ENCODE measurements at places on chromosomes 7 and 10. TPM values are rescaled to one million over a fixed set of nuclear protein-coding genes. Genes with fewer than 3 reads are reported as not detected.

LMTK2 gene
- total RNA-seq = 17.1 TPM

- no peak for DNase-seq
Measured at GRCh38 chr7:145681646-145682045, 435.0 kb upstream of the CNTNAP2 start.

BBIP1 gene
- total RNA-seq = 41.1 TPM

EFCAB10 gene
- not detected for total RNA-seq

DNA sequence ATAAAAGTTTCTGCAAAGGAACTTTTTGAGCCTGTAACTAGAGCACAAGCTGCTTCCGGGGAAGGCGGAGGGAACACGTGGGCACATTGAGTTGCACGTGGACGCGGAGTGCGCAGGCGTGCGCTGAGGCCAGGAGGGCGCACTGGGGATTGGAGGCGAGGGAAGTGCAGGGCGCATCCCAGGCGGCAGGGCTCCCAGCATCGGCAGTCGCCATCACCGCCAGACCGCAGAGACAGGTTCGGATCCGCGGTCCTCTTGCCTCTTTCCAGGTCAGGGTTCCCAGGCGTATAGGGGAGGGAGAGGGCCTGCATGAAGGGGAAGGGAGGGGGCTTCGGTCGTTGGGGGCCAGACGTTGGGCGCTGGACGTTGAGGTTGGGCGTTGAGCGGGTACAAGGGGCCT, at the start of gene TDRD1:
Gene TDRD1 (plus strand): TSS at position 206 of the 400 bp plus-strand sequence. CDS start 8,479 bp downstream, outside the sequence.
- DNase-seq = no peak

DNA sequence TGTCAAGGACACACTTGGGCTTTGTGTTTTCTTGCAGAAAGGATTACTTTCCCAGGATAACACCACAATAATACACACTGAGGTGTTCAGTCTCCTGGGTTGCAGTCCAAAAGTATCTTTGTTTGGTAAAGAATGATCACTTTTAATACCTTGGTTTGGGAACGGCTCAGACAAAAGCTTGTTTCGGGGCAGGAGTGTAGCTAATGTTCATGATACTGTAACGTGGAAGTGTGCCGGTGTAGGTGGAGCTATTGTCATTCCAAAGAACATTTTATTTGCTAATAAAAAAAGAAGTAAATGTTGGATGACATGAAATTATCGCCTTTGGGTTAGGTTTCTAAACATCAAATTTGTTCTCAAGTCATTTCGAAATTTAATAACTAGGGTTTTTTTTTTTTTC, 1.2 kb downstream of the EIF4H start:
- DNase-seq = no peak

- no peak for DNase-seq
Measured at GRCh38 chr10:5546891-5547680, 22.3 kb downstream of the CALML3 start.

GRCh38 chr7:18590241-18590640, 94.7 kb downstream of the HDAC9 start:
- no peak for DNase-seq

SLC12A9 gene
- 24.7 TPM for total RNA-seq

GRCh38 chr7:25263337-25263736, 35.1 kb upstream of the NPVF start:
- no peak for DNase-seq

CDK14 gene
- total RNA-seq = 0.20 TPM

DNA sequence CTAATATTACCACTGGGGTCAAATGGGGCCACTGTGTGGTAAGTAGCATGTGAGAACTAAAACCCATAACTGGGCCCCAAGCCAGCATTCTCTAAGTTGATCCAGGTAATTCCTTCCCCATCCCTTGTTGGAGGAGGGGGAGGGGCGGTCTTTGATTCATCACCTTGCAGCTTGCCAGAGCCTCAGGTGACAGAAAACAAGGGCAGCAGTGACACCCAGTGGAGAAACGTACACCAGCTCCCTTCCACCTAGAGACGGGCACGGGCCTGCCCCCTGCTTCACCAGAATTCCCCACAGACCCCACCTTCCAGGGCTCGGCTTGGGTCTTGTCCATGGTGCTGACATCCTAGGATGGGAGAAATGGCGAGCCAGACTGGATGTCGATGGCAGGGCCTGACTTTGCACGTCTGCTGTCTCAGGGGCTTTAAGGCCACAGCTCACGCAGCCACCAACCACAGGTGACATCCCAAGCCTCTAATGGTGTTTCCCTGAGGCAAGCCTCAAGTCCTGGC, 102.0 kb downstream of the STRA8 start:
- DNase-seq = no peak

- peak; percentile 79 for DNase-seq
Measured at GRCh38 chr7:87219545-87220025, at the start of gene TMEM243. Gene TMEM243, minus strand, starts transcription at chr7:87219732. Its CDS starts 229 bp downstream, at chr7:87219503.

GRCh38 chr7:105577251-105577650, 4.0 kb downstream of the EFCAB10 start:
- no peak for DNase-seq

GRCh38 chr10:786633-787474, 97.4 kb upstream of the DIP2C start:
- DNase-seq = no peak

- no peak for DNase-seq
Measured at GRCh38 chr7:45696476-45696875, 122.3 kb downstream of the ADCY1 start.

TRPV5 gene
- total RNA-seq = not detected

DNA sequence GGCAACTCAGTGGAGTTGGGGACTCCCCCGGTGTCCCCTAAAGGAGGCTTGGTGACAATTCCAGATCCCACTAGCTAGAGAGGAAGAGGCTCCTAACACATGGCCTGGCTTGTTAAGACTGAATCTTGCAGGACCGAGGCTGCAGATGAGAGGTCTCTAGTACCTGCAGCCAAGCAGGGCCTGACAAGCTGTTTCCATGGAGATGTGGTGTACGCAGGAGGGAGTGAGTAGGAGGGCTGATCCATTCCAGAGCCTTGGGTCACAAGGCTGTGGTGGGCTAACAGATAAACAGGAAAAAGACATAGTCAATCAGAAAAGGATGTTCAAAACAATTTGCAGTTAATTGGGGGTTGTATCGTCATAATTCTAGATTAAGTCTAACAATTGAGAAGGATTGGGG, 77.3 kb upstream of the MKLN1 start:
- DNase-seq = no peak

- DNase-seq = peak; percentile 75
Measured at GRCh38 chr10:128062881-128063563, 63.2 kb downstream of the MKI67 start.

- DNase-seq = no peak
Measured at GRCh38 chr7:122951006-122951405, 44.5 kb downstream of the TAS2R16 start.

UBN2 gene
- total RNA-seq = 13.6 TPM

DNA sequence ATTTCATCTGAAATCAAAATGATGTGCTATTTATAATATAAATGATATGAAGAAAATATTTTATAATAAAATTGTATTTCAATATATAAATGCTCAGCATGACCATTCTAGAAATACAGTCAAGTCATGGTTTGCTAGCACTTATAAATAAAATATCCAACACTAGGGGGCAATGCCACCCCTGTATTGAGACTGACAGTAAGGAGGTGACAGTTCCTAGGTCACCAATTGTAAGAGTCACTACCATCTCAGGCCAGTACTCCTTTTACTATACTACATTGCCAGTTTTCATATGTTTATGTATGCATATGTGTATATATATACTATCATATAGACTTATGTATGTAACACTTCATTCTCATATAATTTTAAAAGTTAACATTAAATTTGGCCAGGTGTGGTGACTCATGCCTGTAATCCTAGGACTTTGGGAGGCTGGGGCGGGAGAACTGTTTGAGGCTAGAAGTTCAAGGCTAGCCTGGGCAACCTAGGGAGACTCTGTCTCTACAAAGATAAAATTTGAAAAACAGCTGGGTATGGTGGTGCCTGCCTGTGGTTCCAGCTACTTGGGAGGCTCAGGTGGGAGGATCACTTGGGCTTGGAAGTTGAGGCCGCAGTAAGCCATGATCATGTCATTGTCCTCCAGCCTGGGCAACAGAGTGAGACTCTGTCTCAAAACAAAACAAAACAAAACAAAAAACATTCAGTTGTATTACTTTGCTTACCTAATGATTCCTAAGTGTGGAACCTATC, 2.4 kb upstream of the CNOT4 start:
- DNase-seq = no peak

COL28A1 gene
- total RNA-seq = not detected

GRCh38 chr10:61965703-61966395, 64.3 kb downstream of the ARID5B start:
- no peak for DNase-seq

HGF gene
- not detected for total RNA-seq

- no peak for DNase-seq
Measured at GRCh38 chr7:135321556-135321955, 87.9 kb downstream of the STRA8 start.

AKR1D1 gene
- total RNA-seq = not detected

PURB gene
- total RNA-seq = 45.1 TPM

DNA sequence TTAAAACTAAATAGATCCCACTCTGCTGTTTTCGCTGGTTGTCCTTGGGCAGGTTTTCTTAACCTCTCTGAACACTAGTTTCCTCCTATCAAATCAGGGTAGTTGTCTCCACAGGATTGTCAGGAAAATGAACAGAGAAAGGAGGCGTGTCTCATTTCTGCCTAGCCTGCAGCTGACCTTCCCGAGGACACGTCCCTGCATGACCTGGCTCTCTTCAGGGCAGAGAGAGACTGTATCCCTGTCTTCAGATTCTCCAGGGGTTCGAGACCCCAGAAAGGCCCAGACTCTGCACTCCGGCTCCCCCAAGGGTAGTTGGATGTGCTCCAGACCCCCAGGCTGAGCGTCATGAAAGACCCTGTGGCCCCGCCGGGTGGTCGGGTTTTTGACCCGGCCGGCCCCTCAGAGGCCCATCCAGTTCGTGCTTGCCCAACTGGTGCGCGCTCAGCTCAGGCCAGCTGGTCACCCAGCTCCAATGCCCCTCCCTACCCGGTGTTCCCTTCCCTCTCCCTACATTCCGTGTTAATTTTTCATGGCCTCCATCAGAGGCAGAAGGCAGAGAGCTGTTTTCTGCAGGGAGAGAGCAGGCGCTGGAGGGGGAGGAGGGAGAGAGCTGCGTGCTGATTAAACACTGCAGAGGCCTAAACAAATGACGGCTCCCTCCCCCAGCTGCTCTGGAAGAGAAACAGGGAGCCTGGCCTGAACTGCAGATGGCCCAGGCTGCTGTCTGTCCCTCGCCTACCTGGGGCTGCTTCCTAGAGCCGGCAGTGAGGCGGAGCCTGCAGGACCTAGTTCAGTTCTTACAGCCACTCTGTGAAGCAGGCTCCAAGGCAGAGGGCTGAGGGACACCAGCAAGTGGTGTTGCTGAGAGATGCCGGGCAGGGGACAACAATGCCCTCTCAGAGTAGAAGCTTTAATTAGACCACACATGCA, 86.2 kb upstream of the PPIF start:
- DNase-seq = no peak

CRHR2 gene
- not detected for total RNA-seq

LBX1 gene
- not detected for total RNA-seq

ADAM22 gene
- 4.3 TPM for total RNA-seq

DNA sequence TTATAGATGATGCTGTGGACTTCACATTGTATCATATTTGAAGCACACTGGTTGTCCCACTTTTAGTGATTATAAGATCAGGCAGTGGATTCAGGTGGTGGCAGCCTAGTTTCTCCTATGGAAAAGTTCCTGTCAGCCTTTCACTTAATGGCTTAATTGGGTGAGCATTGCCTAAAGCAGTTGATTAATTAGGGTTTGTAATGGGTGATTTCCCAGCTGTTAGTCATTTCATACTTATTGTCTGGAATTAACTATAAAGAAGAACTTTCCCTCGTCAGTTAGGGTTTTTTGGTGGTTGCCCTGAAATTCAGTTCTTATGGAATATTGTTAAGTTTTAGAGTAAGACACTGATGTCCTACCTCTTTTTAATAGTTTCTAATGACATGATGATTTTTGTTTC, 78.8 kb downstream of the SLC25A40 start:
- DNase-seq = no peak

FZD1 gene
- total RNA-seq = 0.04 TPM

- no peak for DNase-seq
Measured at GRCh38 chr7:138726288-138726687, 25.1 kb upstream of the SVOPL start.

MKX gene
- 0.29 TPM for total RNA-seq

CYP3A5 gene
- total RNA-seq = not detected

SERPINE1 gene
- 0.31 TPM for total RNA-seq

DNA sequence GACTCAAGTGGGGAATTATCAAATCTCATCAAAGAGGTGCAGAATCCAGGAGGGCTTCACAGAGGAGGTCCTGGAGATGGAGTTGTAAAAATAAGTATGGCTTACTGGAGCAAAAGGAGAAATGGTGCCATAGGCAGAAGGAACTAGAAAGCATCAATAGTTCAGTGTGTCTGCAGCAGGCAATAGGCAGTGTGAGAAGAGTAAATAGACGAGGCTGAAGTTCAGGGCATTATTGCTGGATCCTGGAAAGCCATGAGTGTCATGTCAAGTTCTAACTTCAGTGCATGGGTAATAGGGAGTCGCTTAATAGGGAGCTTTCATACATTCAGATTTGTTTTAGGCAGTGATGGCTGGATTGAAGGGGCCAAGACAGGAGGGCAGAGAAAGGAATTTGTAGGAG, 39.3 kb downstream of the CYP26A1 start:
- no peak for DNase-seq

DNA sequence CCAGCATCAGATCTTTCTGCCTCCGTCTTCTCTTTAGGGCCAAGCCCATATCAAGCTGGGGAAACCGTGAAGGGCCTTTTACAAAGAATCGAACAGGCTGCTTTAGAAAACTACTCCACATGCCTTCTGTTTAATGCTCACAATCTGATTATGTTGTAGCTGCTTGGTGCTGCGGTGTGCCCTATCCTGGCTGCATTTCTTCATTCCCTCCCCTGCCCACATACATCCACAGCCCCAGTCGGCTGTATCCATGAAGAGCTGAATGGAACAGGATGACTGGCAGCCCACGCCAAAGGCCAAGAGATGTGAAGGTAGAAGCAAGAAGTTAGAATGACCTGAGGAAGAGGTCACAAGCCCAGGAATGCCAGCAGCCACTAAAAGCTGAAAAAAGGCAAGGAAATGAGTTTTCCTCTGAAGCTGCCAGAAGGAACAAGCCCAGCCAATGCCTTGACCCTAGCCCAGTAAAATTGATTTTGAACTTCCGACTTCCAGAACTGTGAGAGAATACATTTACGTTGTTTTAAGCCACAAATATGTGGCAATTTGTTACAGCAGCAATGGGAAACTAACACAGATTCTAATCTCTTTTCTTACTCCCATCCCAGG, 22.2 kb downstream of the TAS2R41 start:
- no peak for DNase-seq

DNA sequence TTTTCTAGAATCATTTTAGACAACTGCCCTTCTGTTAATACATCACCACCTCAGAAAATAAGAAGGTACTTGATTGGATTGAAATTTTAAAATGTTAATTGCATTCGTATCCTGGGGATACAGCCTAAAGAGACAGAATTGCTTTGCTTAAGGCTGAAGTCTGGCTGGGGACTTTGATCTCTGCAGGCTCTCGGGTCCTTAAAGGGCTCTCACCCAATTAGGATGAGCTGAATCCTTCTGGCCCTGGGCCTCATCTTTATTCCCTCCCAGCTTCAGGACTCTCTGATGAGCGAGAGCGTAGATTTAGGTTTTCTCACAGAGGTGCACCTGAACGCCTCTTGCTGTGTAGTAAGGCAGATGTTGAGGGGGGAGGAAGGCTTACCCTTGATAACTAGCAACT, 475.3 kb upstream of the C7orf33 start:
- no peak for DNase-seq

- DNase-seq = no peak
Measured at GRCh38 chr7:46715579-46715978, 794.5 kb upstream of the IGFBP3 start.

GALNT11 gene
- total RNA-seq = 21.5 TPM
